MV-4-11 (cell line): ENCODE measurements at places on chromosomes 6 and 20.
A peak's percentile ranks its signal among the peaks of the same experiment; 100 is the strongest.

- no peak for DNase-seq
These were observed 145.5 kb upstream of the ZNF217 start for GRCh38 chr20:53738945-53739798.

GRCh38 chr20:11267131-11267761, 593.4 kb upstream of the JAG1 start:
- DNase-seq, result peak; percentile 69

- DNase-seq, result no peak
These were observed 6.1 kb upstream of the SCGN start for GRCh38 chr6:25645916-25646315.

DNA sequence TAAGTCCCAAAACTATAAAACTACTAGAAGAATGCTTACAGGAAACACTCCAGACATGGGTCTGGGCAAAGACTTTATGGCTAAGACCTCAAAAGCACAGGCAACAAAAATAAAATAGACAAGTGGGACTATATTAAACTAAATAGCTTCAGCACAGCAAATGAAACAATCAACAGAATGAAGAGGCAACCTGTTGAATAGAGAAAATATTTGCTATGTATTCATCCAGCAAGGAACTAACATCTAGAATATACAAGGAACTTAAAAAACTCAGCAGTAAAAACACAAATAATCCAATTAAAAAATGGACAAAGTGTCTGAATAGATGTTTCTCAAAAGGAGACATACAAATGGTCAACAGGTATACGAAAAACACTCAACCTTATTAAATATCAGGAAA, 30.4 kb downstream of the HLA-G start:
- no peak for DNase-seq

DNA sequence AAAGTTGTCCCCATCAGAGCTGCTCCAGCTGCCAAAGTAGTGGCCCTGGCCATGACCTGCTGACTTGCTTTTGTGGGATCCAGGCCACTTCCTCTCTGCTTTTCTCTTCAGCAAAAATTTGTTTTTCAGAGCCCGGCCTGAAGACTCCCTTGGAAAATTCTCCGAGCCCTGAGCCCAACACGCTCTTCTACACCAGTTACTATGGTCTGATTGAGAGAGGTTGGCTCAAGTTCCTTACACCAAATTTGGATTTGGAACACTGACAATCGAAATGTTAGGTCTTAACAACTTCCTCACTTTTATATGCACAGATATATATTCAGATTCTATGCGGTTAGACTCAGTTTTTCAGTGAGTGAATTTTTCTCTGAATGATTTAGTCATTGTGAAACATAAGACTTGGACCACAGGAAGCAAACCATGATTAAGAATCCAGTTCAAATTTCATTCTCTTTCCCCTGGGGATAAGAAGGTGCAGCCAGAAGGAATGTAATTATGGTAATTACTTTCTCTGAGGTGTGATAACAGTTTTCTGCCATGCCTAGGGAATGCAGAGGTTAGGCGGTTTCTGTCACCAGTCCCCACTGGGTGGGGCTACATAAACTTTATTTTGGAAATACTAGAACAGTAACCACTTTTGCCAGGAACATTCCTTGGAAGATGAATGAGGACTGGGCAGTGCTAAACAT, 365.2 kb downstream of the SYNE1 start:
- peak; percentile 76 for DNase-seq

DNA sequence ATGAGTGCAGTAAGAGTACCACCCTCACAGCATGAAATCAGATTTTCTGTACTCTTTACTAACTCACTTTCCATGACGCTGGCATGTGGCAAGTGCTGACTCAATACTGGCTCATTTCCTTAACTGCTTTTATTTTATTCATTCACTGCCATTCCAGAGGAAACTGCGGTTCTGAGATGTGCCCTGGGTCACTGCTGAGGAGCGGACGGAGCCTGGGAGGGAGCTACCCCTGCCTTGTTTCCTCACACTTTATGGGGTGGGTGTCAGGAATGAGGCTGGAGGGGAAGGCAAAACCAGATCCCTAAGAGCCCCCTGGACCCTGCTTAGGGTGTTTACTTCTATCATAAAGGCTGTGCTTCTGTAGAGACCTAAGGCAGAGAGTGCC, 14.4 kb downstream of the NT5E start:
- DNase-seq, result peak; percentile 85

GRCh38 chr6:168658059-168658458, 217.1 kb downstream of the SMOC2 start:
- no peak for DNase-seq

GRCh38 chr6:105785066-105785811, 300.9 kb upstream of the PRDM1 start:
- peak; percentile 81 for DNase-seq

- peak; percentile 7 for DNase-seq
These were observed 13.9 kb upstream of the KLHL31 start for GRCh38 chr6:53679446-53679933.

DNA sequence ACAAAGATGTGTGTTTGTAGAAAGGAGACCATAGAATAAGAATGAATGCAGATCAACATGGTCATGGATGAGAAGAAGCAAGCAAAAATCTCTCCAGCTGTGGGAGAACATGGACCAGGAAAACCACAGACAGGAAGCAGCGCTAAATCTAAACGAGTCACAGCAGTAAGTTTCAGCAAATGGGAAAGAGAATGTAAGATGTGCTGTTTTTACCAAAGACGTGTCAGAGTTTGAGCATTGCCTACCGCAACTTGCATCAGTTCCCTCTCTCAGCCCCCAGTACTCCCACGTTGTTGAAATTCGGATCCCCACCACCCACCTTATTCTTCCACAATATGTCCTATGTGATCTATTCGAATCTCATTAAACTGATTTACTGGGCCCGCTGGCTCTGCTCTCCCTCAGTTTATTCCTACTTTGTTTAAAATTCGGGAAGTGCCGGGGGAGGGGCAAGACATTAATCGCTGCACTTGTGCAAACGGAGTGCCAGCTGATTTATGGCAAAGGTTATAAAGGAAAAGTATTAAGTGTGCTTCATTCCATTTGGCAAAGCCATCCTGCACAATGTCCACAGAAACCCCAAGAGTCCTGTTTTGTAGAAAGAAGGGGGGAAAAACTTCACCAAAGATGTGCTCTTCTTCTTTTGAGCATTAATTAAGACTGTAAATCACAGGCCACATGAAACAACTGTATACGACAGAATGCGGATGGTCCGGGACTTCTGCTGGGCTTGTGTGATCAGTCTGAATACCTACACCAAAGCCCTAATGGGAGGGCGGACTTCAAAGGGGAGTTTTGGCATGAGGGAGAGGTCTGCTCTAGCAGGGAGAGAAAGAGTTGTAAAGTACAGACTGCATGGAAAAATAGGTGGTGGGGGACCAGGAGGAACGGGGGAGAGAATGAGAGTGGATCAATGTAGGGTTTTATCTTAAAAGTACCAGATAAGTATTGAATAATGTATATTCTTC, 59.1 kb upstream of the PRDM1 start:
- peak; percentile 7 for DNase-seq

DNA sequence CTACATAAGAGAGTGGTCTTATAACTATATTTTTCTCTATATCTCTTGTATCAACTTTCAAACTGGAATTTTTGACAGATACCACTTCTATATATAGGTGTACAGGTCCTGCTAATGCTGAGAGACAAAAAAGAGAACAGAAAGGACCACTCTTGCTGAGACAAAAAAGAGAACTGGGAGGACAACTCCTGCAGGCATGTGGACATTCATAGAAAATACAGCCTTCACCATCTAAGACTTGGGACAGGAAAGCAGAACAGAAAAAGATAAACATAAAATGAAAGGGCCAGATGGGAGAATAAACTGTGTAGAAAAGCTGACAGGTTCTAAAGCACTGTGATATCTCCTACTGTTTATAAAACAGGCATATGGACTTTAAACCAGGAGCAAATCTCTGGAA, 541.0 kb upstream of the ADGRB3 start:
- peak; percentile 80 for DNase-seq

DNA sequence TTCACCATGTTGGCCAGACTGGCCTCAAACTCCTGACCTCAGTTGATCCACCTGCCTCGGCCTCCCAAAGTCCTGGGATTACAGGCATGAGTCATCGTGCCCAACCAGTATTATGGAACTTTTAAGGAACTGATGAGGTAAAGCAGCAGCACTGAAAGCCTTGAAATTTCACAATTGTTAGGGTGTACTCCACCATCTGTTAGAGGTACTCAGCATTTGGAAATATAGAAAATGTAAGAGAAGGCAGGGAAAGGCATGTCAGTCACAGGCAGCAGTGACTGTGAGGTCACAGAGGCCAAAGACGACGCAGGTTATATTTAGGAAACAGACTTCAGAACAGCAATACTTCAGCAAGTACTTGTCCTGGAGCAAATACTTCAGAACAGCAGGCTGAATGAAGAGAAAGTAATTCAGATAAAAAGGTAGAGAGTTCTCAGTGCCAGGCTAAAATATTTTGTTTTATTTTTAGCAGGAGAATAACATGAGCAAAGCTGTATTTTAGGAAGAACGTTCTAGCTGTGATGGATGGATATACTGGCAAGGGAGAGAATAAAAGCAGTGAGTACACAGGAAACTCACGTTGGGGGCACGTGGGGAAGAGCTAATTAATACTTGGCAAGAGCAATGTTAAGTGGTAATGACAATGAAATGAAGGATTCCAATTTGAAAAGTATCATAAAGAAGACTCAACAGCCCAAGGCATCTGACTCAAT, 67.2 kb downstream of the DTNBP1 start:
- peak; percentile 96 for DNase-seq

DNA sequence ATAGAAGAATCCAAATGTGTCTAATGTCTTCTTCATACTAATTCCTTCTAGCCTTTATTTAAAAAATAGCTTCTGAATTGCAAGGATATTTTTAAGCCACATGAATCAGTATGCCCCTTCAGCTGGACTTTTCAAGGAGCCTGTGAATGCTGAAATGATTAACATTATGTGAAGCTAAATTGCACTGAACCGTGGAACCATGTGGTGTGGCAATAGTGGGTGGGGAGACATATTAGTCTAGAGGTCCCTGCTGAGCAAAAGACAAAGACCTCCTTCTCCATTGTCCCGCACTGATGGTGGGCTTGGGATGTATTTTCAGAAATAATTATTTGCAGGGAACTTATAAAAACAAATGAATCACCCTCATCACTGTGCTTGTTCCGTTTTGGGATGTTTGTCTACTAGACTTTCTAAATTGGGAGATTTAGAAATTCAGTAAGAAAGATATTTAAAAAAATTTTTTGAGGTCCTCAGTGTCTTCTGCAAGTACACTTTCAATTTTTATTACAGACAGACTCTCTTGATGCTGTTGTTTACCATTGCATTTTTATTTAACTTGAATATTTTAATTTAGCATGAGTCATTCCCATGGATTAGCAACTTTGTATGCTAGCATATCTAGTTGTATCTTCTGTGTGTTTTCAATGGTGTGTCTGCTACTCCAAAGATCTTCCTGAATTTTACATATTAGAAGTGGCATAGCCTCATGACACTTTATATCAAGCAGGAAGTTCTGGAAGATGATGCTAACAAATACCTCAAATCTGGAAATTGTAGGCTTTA, 238.1 kb downstream of the LAMA2 start:
- DNase-seq, result no peak

DNA sequence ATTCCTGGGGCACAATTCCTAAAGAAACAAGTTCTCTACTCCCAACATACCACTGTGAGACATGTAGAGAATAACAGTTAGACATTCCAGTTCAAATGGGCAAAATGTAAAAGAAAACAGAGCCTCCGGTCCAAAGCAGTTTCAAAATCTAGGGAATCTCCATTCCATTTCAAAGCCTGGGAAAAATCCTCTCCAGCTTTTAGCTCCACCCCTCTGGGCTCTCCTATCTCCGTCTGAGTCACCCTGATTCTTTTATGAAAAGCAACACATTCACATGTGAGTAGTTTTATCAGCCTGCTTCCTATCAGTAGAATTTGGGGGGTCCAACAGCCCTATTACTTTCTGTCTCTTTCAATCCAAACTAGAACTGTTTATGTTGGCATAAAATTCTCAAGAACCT, 3.7 kb downstream of the CSNK2A1 start:
- DNase-seq, result no peak

GRCh38 chr6:49764571-49765236, 20.5 kb upstream of the CRISP3 start:
- DNase-seq, result no peak

- no peak for DNase-seq
These were observed 37.0 kb downstream of the TGM2 start for GRCh38 chr20:38127920-38128528.

- no peak for DNase-seq
These were observed 140.4 kb downstream of the UST start for GRCh38 chr6:148887181-148887580.

DNA sequence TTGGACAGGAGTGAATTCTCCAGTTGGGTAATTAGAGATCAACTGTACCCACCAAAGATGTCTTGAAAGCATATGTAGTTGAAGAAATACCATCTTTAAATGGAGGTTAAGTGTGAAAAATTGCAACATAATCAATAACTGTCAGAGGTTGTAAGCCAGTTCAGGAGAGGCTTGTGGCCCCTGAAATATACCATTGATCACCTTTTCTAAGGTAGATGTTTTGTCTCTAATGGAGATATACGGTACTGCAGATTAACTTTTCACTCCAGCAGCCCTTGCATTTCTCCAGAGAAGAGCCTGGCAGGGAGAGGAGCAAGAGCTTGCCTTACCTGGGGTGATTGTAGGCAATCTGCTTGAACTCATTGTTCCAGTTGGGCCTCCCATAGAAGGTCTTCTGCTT, 48.8 kb downstream of the NOX3 start:
- DNase-seq, result no peak

DNA sequence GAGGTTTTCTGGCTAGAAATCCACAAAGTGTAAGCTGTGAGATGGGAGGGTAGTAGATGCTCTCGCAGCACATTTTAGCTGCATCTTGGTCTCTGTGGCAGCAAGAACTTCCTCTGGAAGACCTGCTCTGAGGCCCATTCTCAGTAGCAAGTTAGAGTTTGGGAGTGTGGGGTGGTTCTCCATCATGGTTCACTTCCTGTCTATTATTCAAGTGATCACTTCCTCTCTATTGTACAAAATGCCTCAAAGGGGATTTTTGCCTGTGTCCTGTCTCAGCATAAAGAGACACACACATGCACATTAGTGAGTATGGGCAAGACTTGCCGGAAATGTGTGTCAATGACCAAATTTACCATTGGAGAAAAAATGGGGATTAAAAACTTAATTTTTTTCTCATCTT, 42.5 kb downstream of the LYRM2 start:
- peak; percentile 76 for DNase-seq

GRCh38 chr6:42254505-42254904, 36.8 kb upstream of the MRPS10 start:
- DNase-seq, result no peak

DNA sequence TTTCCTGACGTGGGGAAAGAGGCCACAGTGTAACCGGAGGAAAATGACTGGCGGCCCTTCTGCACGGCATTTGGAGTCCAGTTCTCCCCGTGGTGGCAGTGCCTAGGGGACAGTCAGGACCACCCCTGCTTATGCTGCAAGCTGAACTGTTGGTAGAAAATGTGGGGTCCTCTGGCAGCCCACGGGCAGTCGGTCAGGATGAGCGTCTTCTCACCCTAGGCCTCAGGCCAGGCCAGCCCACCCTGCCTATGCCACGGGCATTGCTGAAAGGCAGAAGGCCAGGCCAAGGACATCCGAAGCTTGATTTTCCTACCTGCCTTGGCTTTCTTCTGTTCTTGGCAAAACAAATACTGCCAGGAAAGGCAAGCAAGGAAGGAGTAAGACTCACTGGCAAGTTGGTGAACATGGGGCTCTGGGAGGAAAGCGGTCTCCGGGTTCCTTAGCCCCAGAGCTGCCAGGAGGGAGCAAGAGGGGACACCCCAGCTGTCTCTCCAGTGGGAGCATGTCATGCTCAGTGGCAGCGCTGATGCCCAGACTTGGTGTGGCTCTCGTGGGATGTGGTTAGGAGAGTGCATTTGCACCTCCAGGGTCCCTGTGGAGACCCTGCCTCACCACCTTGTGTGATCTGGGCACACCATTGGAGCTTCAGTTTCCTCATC, 311.6 kb downstream of the QKI start:
- no peak for DNase-seq

- no peak for DNase-seq
These were observed 119.7 kb downstream of the ADGRG6 start for GRCh38 chr6:142421285-142422117.
